Stimulated activated CD8-positive, alpha-beta memory T cell treated with anti-CD3 and anti-CD28 coated beads, Interleukin-12 subunit alpha, Interleukin-12 subunit beta, amount 100 ng/mL, for 1 hour (primary cell): ENCODE measurements at places on chromosomes 13 and 19.

GRCh38 chr19:55247621-55248099 is 11.2 kb downstream of the PPP6R1 start:
- DNase-seq: no peak

DNA sequence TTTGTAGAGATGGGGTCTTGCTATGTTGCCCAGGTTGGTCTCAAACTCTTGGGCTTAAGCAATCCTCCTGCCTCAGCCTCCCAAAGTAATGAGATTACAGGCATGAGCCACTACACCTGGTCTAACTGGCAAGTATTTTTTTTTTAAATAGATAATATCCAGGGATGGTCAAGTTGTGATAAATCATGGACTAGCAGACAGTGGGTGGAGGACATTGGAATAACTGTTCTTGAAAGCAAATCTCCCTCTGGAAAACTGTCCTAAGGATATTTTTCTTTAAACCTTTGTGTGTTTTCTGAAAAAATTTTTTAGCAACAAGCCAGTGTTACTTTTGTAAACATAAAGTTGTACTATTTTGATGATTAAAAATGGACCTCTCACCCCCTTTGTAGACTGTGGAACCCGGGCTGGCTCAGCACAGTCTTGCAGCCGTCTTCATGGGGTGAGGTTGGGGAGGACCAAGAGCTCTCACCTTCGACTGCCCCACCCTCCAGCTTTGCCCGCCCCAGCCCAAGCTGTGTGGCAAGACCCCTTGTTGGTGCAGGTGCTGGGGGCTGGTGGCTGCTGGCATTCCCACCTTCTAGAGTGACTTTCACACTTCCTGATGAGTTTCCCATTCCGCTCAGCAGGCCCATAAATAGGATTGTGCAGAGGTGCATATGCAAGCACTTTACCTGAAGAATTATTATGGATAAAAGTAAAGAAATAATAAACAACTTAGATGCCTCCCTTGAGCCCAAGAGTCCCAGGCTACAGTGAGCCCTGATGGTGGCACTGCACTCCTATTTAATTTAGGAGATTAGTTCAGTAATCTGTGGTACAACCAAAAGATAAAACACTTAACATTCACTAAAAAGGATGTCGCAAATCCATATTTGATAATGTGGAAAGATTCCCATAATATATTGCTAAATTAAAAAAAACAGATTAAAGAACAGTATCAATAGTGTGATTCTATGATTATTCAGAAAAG is 107.3 kb downstream of the GADD45B start:
- DNase-seq: no peak

- no peak for DNase-seq
These were observed 33.5 kb upstream of the PABPC3 start for GRCh38 chr13:25062479-25062878.

DNA sequence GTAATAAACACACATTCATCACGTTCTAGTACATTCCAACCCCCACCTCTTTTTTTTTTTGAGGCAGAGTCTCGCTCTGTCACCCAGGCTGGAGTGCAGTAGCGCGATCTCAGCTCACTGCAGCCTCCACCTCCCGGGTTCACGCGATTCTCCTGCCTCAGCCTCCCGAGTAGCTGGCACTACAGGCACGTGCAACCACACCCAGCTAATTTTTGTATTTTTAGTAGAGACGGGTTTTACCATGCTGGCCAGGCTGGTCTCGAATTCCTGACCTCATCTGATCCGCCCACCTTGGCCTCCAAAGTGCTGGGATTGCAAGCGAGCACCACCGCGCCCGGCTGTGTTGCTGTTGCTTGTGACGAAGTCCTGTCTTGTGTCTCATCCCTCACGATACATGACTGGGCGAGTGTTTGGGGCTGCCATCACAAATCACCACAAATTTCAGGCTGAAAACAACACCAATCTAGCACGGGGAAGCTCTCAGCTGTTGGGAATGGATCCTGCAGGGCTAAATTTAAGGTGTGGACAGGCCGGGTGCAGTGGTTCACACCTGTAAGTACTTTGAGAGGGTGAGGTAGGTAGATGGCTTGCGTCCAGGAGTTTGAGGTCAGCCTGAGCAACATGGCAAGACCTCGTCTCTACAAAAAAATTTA is 15.7 kb downstream of the MOB3A start:
- no peak for DNase-seq

DNA sequence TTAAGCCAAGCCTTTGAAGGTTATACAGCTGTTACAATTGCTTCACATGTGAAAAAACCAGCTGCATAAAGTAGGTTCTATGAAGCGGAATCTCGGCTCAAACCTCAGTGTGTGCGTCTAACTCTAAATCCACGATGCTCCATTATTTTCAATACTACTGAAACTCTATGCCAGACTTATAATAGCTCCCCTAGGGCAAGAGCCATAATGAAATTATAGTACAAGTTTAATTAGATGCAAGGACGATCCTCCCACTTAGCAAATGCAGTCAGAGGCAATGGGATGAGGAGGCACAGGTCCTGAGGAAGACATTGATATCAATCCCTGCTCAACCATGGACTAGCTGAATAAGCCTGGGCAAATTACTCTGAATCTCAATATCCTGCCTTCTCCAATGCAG is 31.1 kb downstream of the SLC7A1 start:
- DNase-seq: no peak
